ENCODE measurements at places on chromosomes 11 and 22.

DNA sequence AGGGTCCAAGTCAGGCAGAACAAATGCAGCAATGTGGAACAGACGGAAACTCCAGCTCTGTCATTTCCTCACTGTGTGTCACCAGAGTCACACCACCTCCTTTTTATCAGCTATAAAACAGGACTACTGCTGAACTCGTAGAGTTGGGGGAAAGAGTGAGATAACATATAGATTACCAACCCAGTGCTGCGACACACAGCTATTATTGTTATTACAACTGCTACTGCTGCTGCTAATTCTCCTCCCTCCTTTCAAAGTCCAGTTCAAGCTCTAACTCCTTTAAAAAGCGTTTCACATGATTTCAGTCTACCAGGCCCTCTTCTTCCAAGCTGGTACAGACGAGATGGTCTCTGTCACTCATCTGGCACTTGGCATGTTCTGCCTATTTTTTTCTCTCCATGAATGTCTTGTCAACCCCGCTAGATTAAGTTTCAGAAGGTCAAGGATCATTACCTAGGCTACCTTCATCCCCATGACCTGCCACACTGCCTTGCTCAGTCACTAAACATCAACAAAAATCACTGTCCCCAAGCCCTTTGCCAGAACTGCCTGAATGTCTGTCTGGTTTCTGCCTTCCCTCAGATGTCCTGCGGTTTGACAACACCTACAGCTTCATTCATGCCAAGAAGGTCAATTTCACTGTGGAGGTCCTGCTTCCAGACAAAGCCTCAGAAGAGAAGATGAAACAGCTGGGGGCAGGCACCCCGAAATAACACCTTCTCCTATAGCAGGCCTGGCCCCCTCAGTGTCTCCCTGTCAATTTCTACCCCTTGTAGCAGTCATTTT lies 3.7 kb upstream of the MTFP1 start:
- DNase-seq = no peak

DNA sequence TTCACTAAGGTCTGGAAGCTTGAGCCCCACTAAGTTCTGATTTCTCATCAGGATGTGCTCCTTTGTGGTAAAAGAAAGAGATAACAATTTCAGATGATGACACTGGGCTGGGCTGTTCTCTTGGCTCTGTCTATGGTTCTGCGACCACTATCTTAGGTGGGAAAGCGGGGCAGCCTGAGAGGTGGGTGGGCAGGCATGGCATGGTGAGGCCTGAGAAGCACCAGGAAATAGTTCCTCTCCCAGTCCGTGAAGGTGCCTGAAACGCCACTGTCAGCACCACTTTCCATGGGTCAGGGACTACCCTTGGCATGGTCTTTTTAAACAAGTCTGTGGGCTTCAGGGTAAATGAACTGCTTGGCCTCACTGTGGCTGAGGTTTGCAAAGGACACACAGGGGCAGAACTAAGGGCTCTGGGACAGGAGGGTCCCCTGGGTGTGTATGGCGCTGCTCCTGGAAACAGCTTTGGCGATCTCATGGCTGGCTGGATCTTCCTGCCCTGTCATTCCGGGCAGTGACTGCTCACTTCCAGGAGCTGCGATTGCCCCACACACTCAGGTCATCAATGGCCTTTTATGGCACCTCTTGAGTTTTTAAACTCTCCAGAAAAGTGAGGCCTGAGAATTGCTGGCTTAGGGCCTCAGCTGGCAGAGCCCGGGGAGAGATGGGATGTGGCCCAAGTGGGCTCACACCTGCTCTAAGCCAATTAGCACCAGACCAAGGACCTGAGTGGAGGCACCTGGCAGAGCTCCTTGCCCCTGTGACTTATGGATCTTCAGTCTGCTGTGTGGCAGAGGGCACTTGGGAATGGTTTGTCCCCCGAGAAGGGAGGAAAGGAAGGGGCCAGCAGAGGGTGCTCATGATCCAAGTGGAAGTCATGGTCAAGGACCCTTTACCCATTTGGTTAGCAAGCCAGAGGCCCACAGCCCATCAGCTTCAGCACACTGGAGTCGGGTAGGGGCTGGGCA lies 55.6 kb upstream of the LYVE1 start:
- DNase-seq = peak; percentile 69

GRCh38 chr11:69152733-69153421 lies 2.9 kb upstream of the SMIM38 start:
- DNase-seq = no peak

GRCh38 chr11:120224361-120224760 lies 13.5 kb downstream of the OAF start:
- no peak for DNase-seq

DNA sequence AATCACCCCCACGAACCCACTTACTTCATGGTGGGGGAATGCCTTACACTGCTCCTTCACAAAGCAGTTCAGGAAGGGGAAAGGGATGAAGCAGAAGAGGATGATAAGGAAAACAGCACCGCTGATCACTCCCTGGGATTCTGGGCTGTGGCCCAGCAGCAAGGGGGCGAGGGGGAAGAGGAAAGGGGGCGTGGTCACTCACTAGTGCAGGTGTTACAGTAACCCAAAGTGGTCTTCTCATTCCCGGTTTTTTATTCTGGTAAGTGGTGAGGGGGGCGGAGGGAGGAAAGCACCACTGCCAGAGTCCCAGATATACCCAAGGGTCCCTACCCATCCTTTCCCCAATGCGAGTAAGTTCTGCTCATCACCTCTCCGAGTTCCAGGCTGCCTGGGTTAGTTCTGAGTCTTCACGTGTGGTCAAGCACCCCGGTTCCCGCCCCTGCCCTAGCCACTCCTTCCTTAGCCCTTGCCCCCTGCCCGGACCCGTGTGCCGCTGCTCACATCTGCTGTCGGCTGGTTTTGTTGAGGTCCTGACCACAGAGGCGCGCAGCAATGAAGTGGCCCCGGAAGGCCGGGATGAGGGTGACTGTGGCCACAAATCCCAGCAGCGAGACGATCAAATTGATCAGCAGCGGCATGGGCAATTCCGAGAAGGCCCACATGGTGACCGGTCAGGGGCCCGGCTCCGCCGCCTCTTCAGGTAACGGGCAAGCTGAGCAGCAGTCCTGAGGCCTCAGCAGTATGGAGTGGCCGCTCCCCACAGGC lies 477 bp downstream of the DPAGT1 start:
- DNase-seq = no peak

DNA sequence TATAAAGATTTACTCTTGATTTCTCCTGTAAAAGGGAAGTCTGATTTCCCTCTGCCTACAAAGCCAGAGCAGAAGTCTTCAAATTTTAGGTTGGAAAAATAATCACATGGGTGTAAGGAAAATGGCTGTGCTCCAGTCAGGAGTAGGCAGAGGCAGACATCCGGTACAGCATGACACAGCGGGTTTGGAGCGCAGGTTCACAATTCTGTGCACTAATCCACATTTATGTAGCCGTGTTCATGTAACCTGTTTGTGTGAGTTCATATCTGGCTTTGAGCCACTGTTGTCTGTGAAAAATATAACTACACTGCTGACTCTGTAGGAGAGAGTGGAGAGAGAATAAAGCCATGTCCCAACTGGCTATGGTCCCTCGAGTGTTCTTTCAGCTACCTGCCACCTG lies 248.0 kb downstream of the CASP12 start:
- no peak for DNase-seq

DNA sequence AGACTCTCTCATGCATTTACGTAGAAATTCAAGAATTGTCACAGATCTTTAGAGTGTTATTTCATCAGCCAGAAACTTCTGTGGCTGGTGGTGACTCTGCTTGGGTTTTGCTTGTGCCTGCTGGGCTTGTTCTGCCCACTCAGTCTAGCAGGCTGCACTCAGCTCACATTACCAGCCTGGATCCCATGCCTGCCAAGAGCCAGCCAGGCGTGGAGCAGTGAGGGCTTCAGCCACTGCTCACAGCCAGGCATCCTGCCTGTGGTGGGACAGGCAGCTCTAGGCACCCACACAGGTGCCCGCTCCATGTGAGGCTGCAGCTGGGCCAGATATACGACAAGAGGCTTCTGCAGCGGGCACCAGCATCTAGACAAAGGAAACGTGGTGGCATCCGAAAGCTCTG lies 1213.3 kb upstream of the RAG2 start:
- DNase-seq = no peak

DNA sequence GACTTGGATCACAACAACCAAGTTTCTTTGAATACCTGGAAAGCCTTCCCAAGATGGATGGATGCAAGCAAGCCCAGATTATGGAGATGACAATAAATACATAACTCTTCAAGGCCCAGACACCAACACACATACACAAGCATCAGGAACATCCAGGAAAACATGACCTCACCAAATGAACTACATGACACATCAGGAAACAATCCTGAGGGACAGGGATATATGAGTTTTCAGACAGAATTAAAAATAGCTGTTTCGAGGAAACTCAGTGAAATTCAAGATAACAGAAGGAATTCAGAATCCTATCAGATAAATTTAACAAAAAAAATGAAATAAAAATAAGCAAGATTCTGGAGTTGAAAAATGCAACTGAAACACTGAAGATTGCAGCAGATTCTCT lies 659.4 kb downstream of the METTL15 start:
- DNase-seq = no peak

DNA sequence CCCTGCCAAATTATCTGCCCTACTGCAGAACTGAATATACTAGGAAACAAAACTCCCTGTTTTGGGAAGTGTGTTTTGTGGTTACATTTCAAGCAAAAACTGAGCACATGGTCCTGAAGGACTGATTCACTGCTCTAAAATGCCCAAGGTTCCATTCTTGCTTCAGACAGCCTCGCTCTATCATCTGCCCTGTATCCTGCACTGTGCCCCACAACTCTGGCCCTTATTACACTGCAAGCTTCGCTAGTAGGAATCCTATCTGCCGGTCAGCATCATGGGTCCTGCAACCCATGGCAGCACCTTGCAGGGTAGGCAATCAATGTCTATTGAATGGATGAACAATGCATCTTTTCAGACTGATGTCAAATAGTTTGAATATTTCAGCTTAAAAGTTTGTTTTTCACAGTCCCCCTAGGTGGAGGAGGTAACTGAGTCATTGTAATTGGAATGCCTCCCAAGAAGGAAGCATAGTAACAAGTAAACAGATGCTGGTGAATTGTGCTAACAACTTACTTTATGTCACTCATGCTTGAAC lies 21.3 kb downstream of the LAYN start:
- no peak for DNase-seq

DNA sequence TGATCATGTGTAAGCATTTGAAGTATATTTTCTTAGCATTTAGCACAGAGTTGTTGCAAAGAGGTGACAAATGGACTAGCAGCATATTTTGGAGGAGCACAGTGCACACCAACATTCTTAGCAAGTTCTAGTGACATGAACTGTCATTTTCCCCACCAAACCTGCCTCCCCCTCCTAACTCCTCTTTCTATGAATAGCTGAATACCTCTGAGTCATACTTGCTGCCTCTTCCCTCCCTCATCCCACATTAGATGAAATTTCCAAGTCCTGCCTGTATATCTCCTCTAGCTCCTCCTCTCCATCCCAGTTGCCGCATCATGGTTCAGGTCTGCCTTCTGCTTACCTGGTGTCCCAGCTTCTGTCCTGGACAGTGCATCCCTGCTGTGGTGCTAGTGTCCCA lies 7.2 kb downstream of the OSBP2 start:
- no peak for DNase-seq

- no peak for DNase-seq
Observed at GRCh38 chr11:106321601-106322000, 244.1 kb downstream of the AASDHPPT start.

DNA sequence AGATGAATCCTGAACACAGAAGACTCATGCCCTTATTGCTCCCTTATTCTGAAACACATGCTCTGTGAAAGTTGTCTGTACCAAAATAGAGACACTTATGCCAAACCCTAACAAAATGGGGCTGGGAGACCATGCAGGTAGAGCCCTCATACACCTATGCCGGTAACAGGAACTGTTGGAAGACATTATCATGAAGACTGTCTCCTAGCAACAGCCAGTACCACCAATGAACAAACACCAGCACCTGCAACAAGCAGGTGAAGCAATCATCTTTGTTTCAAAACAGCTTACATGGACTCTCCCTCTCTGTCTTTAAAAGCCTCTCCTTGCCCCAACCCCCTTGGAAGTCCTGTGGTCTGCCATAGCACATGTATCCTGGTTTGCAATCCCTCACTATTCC lies 17.2 kb downstream of the SLC5A4 start:
- no peak for DNase-seq

DNA sequence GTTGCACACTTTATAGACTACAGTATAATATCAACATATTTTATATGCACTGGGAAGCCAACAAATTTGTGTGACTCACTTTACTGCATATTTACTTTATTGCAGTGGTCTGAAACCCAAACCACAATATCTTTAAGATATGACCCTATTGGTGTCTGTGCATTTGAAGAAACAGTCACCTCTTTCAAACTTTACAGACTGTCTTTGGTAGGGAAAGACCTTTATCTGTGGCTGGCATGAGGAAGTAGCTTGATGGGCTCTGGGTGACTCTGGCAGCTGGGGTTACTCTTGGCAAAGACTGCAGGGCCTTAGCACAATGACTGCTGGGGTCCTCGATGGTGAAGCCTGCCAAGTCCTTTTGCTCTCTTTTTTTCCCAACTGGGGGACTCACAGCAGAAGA lies 21.3 kb upstream of the ABTB2 start:
- DNase-seq = no peak

- no peak for DNase-seq
Observed at GRCh38 chr11:85867751-85868150, 12.6 kb downstream of the CCDC83 start.

- peak; percentile 38 for DNase-seq
Observed at GRCh38 chr11:6927030-6927617, 898 bp downstream of the ZNF215 start.

- DNase-seq = no peak
Observed at GRCh38 chr11:88013508-88014065, 161.7 kb downstream of the RAB38 start.

GRCh38 chr22:44424359-44424682 lies 73.7 kb downstream of the RTL6 start:
- no peak for DNase-seq

GRCh38 chr11:94876645-94877442 lies 96.5 kb downstream of the CWC15 start:
- DNase-seq = peak; percentile 81

GRCh38 chr11:1326435-1327063 lies 17.1 kb upstream of the TOLLIP start:
- DNase-seq = no peak

DNA sequence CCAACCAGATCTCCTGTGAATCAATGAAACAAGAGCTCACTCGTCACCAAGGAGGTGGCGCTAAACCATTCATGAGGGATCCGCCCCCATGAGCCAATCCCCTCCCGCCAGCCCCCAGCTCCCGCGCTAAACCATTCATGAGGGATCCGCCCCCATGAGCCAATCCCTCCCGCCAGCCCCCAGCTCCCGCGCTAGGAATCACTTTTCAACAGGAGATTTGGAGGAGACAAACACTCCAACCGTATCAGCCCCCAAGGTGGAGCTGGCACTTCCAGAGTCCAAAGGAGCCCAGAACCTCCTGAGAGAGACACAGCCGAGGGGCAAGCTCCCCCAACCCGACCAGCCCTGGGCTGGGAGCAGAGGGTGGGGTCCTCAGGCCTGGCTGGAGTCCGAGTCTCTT lies 40.9 kb upstream of the PRR5 start:
- no peak for DNase-seq

- DNase-seq = no peak
Observed at GRCh38 chr22:32333141-32333768, 24.4 kb upstream of the RFPL3 start.

GRCh38 chr11:121928597-121929580 lies 187.1 kb downstream of the BLID start:
- no peak for DNase-seq

GRCh38 chr11:109037856-109038780 lies 373.2 kb downstream of the DDX10 start:
- DNase-seq = no peak

GRCh38 chr11:96105197-96105895 lies 181.4 kb upstream of the MTMR2 start:
- no peak for DNase-seq

- DNase-seq = no peak
Observed at GRCh38 chr22:25419247-25420113, 145.0 kb upstream of the GRK3 start.
